ENCODE measurements at places on chromosomes 7 and 10.

GRCh38 chr7:112448381-112448780 is 1.9 kb upstream of the IFRD1 start:
- DNase-seq: no peak

DNA sequence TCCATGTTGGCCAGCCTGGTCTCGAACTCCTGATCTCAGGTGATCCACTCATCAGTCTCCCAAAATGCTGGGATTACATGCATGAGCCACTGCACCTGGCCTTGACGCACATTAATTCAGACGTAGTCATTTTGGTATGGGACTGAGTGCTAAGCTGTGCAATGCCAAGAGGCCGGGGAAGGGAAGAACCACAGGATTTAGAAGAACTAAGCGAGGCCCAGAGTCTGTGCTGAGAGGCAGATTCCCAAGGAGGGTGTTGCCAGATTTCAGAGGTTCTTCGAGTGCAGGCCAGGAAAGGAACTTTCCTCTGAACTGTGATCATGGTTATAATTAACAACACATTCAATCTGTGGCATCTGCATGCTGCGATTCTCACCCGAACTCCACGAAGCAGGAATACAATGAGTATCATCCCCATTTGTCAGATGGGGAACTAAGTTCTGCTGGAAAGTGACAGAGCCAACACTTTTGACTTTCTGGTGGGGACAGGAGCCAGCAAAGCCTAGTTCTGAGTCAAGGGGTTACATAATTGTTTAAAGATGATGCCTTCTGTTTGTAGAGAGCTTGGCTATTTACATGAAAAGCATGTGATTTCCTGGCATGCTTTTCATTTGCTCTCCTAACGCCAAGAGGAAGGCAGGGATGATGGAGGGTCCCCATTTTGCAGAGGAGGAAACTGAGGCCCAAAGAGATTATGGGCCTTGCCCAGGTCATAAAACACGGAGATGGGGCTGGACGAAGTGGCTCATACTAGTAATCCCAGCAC is 6.2 kb upstream of the ZAN start:
- DNase-seq: no peak

DNA sequence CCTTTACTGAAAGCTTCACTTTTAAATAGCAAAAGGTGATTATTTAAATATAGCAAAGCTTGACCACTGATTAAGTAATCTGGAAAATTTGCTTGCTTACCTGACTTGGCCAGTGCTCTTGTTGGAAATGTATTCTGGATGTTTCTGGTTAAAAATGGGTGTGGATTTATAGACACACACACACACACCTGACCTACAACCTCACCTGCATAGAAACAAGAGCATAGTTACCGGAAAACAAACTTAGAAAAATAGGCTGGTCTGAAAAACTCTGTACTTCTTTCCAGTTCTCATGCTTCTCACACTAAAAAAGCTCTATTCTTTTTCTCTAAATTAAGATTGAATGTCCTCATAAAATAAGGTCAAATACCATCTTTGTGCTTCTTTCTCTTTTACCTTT is at the start of gene AGR3:
Gene AGR3 (minus strand): TSS at position 140 of the 400 bp plus-strand sequence. CDS start 3,365 bp downstream, outside the sequence.
- no peak for DNase-seq

- DNase-seq: peak; percentile 6
These were observed 18.9 kb downstream of the GBX1 start for GRCh38 chr7:151148319-151149259.

- no peak for DNase-seq
These were observed 200.8 kb downstream of the CACNB2 start for GRCh38 chr10:18341055-18341454.
